ENCODE measurements at places on chromosomes 12 and 14.

GRCh38 chr12:110079477-110080400 is 31.4 kb upstream of the C12orf76 start:
- peak; percentile 80 for DNase-seq

GRCh38 chr12:111304642-111305071 is 64.2 kb downstream of the PHETA1 start:
- DNase-seq: peak; percentile 6

- no peak for DNase-seq
Measured at GRCh38 chr14:59829469-59830337, 40.9 kb downstream of the RTN1 start.

- no peak for DNase-seq
Measured at GRCh38 chr12:118033902-118034301, 17.4 kb downstream of the RFC5 start.

GRCh38 chr14:32472512-32473463 is 143.7 kb downstream of the AKAP6 start:
- no peak for DNase-seq

DNA sequence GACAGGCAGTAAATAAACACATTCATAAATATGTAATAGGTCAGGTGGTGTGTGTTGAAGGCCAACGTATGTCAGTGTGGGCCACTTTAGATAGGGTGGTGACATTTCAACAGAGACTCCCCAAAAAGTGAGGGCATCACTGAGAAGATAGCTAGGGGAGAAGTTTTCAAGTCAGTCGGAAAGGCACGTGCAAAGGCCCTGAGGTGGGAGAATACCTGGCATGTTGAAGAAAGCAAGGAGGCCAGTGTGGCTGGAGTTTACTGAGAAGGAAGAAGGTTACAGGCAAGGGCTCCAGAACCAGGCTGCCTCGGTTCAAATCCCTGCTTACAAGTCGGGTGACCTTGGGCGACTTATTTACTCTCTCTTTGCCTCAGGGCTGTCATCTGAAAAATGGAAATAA is 11.0 kb upstream of the HEBP1 start:
- DNase-seq: no peak
